ENCODE measurements at places on chromosomes 2 and 18.

- no peak for DNase-seq
These were observed 42.0 kb upstream of the MSH2 start for GRCh38 chr2:47360927-47361326.

GRCh38 chr2:72998234-72998651 lies 73.3 kb downstream of the SFXN5 start:
- DNase-seq = no peak

- DNase-seq = no peak
These were observed 96.9 kb downstream of the TPO start for GRCh38 chr2:1510176-1510575.

GRCh38 chr2:233811732-233812131 lies 33.6 kb downstream of the MROH2A start:
- DNase-seq = no peak

DNA sequence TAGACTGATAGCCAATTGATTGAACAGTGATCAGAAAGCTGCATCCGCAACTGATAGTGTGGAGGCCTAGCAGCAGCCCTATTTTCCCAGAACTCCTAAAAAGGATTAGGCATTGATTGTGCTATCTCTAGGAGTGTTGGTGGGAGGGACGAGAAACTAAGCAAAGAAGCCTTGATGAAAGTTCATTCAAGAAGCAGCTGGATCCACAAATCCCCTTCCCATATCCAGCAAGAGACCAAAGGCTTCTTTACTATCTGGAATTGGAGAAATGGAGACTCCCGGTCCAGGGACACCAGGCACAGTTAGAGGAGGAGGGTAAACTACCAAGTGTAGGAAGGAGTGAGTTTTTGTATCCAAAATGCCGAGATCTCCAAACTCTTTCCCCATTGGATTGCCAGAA lies 151.5 kb downstream of the ALK start:
- DNase-seq = no peak

GRCh38 chr2:132253496-132254305 lies 91.9 kb upstream of the ANKRD30BL start:
- no peak for DNase-seq

DNA sequence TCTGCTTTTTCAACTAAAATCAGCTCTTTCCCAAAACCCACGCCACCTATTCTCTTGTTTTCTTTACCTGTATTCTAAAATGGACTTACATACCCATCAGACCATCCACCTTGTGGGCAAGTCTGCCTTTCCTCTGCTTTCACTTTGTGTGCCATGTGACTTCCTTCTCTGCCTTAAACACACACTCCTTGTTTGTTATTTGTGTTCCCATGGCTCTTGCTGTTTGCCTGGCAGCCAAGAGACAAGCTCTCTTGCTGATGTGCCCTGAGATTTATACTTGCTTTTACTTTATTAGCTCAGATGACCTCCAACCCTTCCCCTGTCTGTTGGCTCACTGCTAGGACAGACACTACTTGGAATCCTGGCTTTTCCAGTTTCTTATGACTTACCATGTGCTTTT lies 309.7 kb upstream of the LRRTM4 start:
- DNase-seq = no peak

GRCh38 chr2:146981921-146982320 lies 862.9 kb upstream of the ACVR2A start:
- DNase-seq = no peak

DNA sequence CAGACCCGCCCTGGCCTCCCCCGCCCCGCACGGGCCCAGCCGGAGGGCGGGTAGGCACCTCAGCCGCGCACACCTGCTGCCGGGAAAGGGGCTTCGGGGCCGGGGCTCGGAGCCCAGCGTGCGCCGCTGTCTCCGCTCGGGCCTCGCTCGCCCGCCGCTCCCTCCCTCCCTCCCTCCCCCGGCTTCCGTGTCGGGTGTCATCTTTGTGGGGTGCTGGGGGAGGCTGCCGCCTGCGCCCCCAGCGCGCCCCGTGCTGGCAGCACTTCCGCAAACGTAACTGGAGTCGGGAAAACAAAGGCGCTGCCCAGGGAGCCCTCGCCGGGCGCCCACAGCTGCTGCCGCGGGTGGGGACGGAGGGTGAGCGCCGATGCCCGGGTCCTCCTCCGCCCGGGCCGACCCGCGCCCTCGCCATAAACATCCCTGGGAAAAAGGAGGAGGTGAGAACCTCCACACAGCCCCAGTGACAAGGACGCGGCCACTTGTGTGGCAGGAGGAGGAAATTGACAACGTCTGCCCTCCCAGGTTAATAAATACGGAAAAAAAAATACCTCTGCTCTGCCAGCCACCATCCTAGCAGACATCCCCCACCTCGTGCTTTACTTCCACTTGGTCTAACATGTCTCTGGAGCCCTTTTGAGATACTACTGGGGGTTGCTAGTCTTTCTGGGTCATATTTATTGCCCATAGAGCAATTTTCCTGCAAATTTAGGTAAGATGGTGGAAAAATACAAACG lies 550 bp downstream of the MFSD6 start:
- DNase-seq = peak; percentile 71

DNA sequence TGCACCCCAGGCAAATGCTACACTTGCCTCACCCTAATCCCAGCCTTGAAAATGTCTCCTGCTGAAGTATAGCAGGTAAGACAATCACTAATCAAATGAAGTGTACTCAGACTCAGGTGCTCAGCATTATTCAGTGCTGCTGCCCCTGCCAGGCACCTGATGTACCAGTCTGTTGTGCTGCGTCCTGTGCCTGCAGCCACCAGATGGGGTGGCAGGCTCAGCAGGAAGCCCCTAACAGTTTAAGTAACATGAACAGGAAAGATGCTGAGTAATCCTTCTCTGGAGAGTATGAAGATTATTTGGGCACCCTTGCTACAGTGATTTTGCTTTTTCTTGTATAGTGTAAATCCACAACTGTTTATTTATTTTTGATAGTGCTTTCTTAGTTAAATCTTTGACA lies 69.1 kb downstream of the TACR1 start:
- peak; percentile 12 for DNase-seq

DNA sequence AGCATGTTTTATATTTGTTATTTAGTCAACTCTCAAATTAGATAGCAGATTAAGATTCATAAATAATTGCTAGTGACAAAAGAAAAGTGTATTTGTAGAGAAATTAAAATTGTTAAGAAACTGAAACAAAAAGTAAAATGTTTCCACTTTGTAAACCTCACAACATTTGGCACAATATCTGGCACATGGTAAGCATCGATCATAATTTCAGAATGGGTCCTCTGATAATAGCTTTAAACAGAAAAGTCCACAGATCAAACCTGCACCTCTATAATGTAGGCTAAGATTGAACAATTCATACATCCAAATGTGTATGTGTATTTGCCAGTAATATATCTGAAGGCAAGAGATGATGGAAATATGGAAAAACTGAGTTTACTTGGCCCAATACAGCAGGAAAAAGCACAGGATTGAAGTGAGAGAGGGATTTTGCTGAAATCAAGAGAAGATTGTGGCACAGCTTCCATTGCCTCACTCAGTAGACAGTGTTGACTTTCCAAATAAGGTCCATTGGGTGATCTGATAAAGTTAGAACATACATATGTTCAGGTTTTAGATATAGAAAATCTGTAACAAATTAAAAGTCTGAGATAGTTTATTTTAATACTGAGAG lies 39.4 kb downstream of the COBLL1 start:
- no peak for DNase-seq
